ENCODE measurements at places on chromosomes 13 and 19.

DNA sequence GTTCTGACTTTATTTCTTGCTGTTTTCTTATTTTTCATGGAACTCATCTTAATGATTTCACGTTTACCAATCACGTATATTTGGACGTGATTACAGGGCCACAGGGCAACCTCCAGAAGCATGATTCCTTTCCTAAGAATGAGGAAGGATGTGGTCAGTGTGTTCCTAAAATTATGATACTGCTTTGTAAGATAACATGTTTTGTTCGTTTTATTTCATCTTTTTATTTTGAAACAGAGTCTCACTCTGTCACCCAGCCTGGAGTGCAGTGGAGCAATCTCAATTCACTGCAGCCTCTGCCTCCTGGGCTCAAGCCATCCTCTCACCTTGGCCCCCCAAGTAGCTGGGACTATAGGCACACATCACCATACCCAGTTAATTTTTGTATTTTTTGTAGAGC, 24.8 kb upstream of the LAIR1 start:
- no peak for DNase-seq

- DNase-seq, result peak; percentile 16
Observed at GRCh38 chr13:76293346-76293745, 592.9 kb downstream of the KCTD12 start.

- no peak for DNase-seq
Observed at GRCh38 chr13:28725046-28725610, 6.4 kb upstream of the SLC46A3 start.

- DNase-seq, result peak; percentile 29
Observed at GRCh38 chr13:80151016-80151415, 189.9 kb downstream of the SPRY2 start.

- no peak for DNase-seq
Observed at GRCh38 chr13:113865427-113865826, 1.6 kb upstream of the GAS6 start.

DNA sequence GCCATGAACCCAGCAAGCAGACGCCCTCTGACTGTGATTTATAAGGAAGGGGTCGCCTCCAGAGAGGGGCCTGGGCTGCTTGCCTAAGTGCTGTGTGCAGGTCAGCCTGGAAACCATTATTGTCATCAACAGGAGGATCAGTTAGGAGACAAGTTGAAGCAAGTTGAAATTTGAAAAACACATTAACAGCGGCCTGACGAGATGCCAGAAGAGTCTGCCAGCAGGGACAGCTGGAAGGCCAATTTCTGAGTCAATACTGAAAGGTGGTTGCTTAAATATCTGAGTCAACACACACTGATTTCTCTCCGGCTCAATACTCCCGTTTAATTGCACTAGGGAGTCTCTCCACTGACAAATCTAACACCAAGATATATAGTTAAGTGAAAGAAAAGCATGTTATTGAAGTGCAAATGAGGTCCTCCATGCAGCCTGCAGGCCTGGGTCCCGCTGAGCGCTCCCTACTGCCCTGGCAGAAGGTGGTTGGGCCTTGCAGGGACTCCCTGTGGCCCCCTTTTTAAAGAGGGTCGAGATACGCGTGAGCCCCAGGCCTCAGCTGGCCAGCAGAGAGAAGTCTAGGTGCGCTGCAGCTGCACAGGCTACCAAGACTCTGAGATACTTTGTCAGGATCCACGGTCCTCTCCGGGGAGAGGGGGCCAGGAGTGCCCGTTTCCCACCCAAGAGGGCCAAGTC, 91.1 kb downstream of the RNASEH2B start:
- peak; percentile 38 for DNase-seq

- DNase-seq, result peak; percentile 17
Observed at GRCh38 chr19:45076029-45076850, at the start of gene ZNF296. Gene ZNF296 (minus strand): TSS chr19:45076478. CDS start chr19:45076373, 105 bp downstream.

- no peak for DNase-seq
Observed at GRCh38 chr19:48858984-48859710, 9.3 kb downstream of the PLEKHA4 start.

DNA sequence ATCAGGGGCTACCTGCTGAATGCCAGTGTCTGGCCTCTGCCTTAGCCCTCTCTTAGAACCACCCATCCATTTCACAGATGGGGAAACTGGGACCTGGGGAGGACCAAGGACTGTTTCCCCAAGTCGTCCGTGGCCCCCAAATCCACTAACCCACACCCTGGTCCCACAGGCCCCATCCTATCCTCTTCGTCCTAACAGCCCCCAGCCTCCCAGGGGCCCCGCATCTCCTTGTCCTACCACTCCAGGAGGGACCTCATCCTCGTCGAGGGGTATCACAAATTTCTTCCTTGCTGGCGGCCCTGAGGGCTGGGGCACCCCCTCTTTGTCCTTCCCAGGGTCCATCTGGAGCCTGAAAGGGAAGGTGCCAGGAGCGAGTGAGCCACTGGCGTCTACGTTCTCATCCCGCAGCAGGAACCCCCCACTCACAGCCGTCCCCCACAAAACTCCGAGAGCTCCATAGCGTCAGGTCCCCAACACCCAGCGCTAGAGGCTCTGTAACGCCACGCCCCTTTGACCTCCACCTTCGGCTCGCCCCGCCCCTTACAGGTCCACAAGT, 606 bp downstream of the ERCC1 start:
- no peak for DNase-seq

DNA sequence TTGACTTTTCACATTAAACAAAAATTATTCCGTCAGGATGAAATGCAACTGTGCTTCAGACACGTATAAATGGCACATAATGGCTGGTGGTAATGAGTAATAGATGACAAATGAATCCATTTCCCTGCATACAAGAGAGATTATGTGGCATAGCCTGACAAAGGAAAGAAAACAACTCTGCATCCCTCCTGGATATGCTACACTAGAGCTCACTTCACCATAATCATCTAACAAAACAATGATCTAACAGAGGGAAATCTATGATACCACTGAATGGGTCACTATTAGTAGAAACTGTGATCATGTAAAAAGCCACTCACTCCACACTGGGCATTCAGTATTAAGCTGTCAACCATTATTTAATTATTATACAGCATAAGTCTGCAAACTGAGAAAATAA, 1498.4 kb downstream of the EFNB2 start:
- peak; percentile 38 for DNase-seq

- no peak for DNase-seq
Observed at GRCh38 chr19:56927294-56927693, 86.8 kb upstream of the PEG3 start.

DNA sequence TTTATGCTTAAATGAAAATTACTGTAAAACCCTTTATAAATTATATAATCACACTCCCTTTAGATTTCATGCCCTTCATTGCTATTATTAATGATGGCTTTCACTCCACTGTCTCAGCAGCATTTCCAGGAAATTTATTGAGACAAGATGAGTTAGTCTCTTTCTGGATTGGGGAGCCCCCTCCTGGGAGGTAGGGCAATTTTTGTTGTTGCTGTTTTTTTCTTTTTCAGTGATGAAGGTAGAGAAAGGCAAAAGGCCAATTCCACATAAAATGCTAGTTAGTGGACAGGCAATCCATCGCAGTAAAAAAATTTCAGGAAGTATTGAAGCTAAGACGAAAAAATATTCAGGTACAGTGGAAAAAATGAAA, 80.2 kb downstream of the TEX26 start:
- no peak for DNase-seq

All from renal cortical epithelial cell (primary cell).